ENCODE measurements at places on chromosomes 3 and 15.

DNA sequence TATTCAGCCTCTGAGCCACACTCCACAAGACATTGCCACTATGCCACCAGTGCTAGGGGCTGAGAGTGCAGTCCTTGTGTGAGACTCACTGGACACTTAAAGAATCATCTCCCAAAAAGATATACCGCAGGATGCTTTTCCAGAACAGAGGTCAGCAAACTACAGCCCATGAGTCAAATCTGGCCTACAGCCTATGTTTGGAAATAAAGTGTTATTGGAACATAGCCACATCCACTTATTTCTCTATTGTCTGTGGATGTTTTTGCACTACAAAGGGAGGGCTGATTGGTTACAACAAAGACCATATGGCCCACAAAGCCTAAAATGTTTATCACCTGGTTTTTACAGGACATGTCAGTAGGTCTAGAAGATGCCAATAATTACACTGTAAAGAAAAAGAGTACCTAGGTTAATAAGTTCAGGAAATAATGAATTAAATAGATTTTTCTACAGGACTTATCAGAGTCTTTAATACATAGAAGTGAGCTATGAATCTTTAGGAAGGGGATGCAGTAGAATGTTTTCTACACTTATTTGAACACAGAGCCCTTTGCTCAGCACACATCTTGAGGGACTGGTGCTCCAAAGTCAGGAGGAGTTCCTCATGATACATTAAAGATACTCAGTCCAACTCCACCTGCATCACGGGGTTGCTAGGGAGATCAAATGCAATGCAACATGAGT lies 26.3 kb downstream of the SRGAP3 start:
- no peak for DNase-seq

DNA sequence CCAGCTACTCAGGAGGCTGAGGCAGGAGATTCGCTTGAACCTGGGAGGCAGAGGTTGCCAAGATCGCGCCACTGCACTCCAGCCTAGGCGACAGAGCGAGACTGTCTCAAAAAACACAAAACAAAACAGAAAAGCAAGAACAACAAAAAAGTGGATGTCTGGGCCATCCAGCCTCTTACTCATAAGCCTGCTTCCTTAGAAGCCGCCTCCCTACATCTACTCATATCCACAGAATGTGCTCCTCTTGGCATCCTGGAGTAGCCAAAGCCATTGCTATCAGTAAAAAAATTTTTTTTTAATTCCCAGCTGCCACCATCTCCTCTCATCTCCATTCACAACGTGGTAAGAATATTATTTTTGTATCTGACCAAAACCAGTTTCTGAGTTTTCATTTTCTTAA lies 10.8 kb downstream of the ZSCAN2 start:
- DNase-seq = no peak

DNA sequence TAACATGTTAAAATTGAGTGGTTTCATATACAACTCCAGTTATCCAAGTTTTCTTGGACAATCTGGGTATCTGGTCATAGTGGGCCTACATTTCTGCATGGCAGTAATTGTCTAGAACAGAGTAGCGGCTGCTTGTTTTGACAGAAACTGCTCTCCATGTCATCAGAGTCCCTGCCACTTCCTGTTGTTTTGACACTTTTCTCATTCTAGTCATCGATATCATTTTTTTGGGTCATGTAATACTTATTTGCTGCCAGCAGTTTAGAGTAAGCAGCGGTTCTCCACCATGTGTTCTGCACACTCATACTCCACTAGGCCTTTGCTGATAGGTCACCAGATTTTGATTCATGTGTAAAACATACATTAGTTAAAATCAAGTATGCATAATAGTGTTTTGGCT lies 81.5 kb downstream of the SLC25A26 start:
- DNase-seq = no peak

DNA sequence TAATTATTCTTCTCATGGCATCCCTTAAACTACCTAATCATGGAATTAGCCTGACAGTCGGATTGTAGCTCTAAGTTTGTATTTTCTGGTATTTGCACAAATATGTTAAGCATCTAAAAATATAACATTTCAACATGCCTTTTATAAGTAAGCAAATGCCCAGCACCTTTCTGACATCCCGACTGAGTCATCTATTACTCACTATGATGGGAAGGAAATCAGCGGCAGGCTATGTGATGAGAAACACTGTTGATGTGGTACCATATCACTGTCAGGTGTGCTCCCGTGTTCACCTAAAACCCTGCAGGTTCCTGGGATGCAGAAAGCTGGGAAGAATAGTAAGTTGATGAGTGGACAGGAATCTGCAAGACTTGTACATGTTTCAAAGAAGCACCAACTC lies 367.8 kb upstream of the IL12A start:
- DNase-seq = no peak

DNA sequence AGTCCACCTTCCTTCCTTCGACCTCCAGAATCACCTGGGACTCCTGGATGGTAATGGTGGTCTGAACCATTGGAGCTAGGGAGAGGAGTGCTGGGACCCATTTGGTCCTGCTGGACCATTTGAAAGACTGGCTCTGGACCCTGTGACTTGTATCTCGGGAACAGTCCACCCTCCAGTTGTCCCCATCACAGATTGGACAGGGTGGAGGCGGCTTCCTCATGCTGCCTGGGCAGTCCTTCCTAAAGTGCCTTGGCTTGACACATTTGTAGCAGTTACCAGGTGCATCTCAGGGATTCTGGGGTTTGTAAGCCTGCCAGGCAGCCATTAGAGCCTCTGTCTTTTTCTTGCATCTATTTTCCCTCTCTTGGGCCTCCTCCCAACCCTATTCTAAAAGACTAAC lies 758.1 kb downstream of the NAALADL2 start:
- no peak for DNase-seq

- DNase-seq = no peak
Measured at GRCh38 chr15:68809517-68809916, 11.2 kb downstream of the ANP32A start.

DNA sequence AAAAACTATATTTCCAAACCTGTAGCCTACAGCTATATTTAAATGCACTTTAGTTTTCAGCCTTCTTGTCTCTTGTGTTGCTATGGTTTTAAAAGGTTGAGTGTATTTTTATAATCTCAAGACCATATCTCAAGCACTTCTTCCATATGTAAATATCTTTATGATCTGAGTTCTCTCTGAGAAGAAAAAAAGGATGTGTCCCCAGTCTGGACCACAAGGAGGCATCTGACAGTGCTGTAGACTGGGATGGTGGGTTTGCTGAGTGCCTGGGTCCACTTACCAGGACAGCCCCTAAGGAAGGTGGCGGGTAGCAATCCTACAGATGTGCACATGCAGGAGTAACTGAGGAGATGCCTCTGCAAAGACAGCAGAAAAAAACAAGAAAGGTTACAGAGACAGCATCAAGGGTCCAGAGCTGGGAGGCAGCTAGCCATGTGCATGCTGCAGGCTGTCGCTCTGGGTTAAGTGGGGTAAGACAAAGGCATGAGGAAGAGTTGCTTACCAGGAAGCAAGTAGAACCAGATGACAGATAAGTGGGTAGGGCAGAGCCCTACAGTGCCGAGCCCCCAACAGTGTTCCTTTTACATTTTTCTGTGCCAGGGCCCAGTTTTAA lies 70.6 kb upstream of the SNRK start:
- no peak for DNase-seq

DNA sequence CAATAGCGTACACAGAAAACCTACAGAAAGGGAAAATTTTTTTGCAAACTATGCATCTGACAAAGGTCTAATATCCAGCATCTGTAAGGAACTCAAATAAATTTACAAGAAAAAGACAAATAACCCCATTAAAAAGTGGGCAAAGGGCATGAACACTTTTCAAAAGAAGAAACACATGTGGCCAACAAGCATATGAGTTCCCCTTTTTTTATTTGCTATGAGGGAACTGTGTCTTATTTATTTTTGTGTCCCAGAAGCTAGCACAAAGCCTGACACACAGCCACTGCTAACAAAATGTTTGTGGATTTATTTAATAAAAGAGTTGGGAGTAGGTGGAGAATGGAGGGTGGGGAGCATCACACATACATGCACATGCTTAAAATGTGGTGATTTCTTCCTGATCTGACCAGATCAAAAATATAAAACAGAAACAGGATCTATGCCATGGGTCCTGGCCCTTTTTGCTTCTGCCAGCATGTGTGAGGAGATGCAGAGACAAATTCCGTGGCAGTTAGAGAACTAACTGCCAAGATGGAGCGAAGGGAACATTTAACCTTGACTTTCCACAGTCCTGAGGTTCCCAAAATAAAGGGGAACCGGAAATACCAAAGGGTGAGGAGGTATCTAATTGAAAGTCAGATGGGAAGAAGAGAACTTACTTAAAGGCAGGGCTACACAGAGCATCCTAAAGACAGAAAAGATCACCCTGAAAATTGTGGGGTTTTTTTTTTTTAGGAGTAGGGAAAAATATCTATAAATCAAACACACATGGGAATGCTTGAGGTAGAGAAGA lies at the start of gene TMEM202:
TSS of gene TMEM202 (plus strand) at position 510 of the 793 bp plus-strand sequence. CDS start at position 532, 22 bp downstream.
- no peak for DNase-seq

- peak; percentile 72 for DNase-seq
Measured at GRCh38 chr15:40957581-40958051, 4.3 kb downstream of the CHAC1 start.

- DNase-seq = peak; percentile 4
Measured at GRCh38 chr15:65286069-65286703, 497 bp downstream of the PARP16 start.

Measured in NCI-H2171 (cell line).